ENCODE measurements at places on chromosomes 3 and 15. TPM values are rescaled to one million over a fixed set of nuclear protein-coding genes. Genes with fewer than 3 reads are reported as not detected.

SAMMSON gene
- total RNA-seq = 0.41 TPM

DNA sequence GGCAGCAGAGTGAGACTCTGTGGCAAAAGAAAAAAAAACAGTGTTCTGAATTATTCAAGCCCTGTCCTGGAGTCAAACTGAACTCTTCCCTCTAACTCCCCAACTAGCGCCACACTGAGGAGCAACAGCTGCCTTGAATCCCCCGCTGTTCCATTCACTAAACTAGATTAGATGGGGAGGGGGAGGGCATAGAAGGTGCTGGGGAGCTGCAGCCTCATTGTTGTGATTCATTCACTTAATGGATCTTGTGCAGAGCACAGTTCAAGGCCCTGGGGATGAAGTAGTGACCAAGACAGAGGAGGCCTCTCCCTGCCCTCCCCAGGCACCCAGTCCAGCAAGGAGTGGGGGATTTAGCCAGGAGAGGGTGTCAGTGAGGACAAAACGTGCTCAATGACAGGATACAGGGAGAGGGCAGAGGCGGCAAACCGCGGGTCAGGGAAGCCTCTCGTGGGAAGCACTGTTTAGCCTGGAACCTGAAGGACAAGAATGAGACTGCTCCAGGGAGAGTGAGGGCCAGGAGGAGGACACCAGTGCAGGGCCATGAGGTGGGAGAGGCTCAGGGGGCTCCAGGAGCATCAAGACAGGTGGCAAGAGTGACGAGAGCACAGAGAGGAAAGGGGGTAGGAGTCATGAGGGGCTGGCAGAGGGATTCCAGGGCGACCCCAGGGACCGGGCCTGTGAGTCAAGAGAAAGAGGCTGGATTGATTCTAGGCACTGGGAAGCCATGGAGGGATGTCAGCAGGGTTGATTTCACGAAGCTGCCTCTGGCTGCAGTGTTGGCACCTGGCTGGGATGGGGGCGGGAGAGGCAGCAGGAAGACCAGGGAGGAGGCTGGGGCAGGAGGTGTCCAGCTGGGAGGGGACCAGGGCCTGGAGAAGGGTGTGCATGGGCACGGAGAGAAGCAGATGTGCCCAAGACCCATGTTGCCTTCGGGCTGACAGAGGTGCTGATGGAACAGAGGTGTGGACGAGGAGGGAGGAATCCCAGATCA is 31.4 kb downstream of the ALS2CL start:
- DNase-seq = no peak

DNA sequence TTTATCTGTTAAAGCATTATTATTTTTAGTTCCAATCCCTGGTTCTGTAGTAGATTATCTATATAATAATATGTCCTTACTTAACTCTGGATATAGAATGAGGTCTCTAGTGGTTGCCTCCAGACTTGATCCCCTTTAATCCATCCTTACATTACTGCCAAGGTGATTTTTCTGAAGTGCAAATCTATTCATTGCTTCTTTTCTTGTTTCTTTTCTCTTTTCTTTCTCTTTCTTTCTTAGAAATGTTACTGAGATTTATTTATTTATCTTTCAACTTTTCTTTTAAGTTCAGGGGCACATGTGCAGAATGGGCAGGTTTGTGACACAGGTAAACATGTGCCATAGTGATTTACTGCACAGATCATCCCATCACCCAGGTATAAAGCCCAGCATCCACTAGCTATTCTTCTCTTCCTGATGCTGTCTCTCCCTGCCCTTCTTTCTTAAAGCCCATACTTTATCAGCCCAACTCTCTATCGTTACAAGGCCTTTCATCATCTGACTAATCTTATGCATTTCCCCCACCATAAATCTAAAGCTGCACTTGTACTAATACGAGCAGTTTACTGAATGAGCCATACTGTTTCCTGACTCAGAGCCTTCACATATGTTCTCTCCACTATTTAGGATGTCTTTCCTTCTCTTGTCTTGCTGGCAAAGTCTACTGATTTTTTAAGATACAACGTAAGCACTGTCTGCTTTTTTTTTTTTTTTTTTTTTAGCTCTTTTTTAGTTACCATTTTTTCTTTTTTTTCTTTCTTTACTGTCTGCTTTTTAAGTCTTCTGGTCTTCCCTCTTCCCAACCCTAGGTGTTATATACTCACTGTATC is 4.6 kb downstream of the GLCE start:
- no peak for DNase-seq

GRCh38 chr3:197495499-197495898 is 60.3 kb downstream of the BDH1 start:
- no peak for DNase-seq

Measured in tongue (tissue), 3 donors.